Stimulated activated CD4-positive, alpha-beta T cell treated with anti-CD3 and anti-CD28 coated beads, Interleukin-4, amount 100 ng/mL, for 4 hours (primary cell): ENCODE measurements at places on chromosomes 6 and 20.
A peak's percentile ranks its signal among the peaks of the same experiment; 100 is the strongest.

- DNase-seq: no peak
Observed at GRCh38 chr20:31806564-31807355, 12.4 kb upstream of the MYLK2 start.

GRCh38 chr6:14210663-14211561 lies 93.3 kb downstream of the CD83 start:
- DNase-seq: peak; percentile 91

GRCh38 chr6:95587989-95588388 lies 10.7 kb downstream of the MANEA start:
- no peak for DNase-seq

DNA sequence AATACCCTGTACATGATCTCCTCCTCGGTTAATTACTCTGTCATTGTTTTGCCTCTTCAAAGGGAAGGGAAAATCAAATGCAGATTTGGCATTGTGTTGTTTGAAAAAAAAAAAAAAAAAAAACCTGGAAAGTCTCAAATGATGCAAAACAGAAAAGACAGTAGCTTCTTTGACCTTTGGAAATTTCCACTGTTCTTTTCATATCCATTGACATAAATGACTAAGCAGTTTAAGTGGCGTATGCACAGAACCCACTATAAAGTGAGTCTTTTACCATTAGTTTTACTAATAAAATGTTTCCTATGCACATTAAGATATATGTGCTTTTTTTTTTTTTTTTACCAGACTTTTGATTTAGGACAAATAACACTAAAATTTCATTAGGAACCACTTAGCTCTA lies 704.3 kb downstream of the TFAP2A start:
- DNase-seq: no peak

GRCh38 chr6:35048031-35048613 lies 93.0 kb downstream of the TCP11 start:
- DNase-seq: no peak

GRCh38 chr6:15387118-15387517 lies 141.2 kb downstream of the JARID2 start:
- DNase-seq: no peak

- DNase-seq: no peak
Observed at GRCh38 chr20:20843982-20844381, 131.5 kb upstream of the RALGAPA2 start.

DNA sequence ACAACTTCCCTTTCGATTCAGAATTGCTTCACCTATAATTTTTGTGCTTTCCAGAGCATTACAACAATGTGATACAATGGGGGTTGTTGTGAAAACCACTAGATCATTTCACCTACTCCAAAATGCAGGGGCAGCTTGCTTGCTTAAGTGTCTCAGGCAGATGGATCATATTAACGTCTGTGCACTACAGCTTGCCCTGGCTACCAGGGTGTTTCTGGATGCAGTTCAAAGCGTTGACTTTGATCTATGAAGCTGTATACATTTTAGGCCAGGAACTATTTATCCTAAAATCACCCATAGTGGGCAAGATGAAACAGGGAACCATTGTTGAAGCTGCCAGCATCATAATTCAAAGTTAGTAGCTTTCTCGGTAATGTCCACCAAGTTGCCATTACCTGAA lies 339.5 kb upstream of the HSF2 start:
- DNase-seq: no peak

GRCh38 chr6:6722195-6722594 lies 133.7 kb downstream of the LY86 start:
- DNase-seq: no peak

DNA sequence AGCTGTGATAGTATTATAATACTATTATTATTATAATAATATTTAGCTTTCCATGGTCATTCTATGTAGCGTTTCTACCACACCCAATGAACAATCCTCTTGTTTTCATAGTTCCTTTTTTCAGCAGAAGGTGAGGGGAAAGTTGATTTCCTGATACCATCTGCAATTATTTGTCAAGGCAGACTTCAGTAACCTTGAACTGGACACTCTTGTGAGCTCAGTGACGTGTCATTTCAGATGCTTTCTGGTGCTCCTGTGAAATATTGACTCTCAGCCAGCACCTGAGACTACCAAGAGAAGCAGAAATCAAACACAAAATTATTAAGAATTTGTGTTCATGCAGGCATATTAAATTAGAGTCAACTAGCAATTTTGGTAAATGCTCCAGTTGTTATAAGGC lies 46.0 kb upstream of the PROKR2 start:
- no peak for DNase-seq

- DNase-seq: no peak
Observed at GRCh38 chr6:6351511-6352025, 31.1 kb upstream of the F13A1 start.

DNA sequence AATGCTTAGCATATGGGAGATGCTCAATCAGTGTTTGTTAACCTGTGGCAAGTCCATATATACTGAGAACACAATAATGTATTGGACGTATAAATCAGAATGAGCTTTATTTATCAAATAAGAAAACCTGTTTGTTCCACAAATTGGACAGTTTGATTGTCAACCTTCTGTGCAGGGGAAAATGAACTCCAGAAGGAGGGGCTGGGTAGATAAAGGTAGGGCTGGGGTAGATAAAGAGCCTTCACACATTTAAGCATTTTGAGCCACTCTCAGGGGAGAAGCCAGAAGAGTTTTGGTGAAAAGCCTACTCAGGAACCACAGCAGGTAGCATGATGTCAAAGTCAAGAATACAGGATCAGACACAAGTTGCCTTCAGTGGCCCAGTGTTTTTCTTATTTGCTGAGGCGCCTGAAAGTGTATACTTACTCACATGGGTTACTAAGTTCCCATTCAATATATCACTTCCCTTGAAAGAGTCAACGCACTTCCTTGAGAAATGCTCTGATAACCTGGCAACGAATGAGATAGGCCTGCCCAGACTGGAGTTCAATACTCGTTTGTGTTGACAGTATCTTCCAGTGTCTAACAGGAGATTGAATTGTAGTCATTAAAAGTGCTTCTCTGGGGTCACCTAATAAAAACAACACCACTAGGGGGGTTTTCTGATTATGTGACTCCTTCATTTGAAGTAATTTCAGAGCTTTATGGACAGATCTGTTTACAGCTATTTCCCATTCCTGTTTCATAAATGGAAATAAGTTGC lies 263.9 kb upstream of the CITED2 start:
- DNase-seq: no peak

- DNase-seq: no peak
Observed at GRCh38 chr6:86936834-86937218, 502 bp upstream of the HTR1E start.

DNA sequence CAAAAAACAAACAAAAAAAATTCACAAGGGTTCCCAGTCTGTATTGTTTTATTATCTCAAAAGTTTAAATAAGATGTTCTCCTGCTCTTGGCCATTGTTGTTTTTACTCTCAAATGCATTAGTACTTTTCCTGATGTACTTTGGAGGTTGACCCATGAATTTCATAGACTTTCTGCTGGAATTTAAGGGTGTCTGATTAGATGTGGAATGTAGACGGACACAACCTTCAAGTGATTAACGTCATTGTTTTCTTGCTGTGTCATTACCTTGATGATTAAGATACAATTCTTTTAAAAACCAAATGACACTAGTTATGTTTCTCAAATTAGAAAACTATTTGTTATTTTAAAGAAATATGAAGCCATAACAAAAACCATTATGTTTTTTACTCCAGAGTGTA lies 421.4 kb upstream of the RUNX2 start:
- DNase-seq: no peak

GRCh38 chr20:51221791-51222408 lies 199.0 kb upstream of the KCNG1 start:
- DNase-seq: no peak

DNA sequence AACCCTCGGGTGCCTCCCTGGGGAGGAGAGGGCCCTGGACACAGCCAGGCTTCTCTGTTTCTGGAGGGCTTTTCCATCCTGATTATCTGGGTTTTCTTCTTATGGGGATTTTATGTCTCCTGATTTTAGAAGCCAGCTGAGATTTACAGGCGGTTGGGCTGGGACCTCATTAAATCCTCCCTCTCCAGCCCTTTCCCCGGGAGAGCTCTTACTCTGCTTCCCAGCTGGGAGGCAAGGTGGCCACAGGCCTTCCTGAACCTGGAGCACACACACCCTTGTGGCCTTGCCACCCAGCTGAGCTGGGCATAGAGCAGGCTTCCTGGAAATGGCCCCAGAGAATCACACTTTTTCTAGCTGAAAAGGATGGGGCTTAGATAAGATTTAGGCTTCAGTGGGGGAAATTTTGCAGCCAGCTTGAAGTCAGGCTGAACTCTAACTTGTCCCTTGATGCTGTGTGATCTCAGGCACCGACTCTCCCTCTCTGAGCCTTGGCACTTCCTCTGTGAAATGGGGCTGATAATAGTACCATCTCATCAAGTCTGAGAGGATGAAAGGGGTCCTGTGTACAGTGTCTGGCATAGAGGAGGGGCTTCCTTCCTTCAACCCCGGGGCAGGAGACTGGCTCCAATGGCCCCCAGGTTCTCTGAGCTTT lies 16.6 kb downstream of the VSTM2L start:
- no peak for DNase-seq

- DNase-seq: peak; percentile 34
Observed at GRCh38 chr20:25706793-25707192, 10.1 kb upstream of the ZNF337 start.

GRCh38 chr6:35919085-35919826 lies 1.6 kb downstream of the SRPK1 start:
- DNase-seq: no peak

- peak; percentile 67 for DNase-seq
Observed at GRCh38 chr6:98834060-98835031, at the start of gene POU3F2. Gene POU3F2, plus strand, starts transcription at chr6:98834574. Its CDS starts 300 bp downstream, at chr6:98834874.

GRCh38 chr6:157276134-157276532 lies 47.2 kb downstream of the TMEM242 start:
- no peak for DNase-seq

DNA sequence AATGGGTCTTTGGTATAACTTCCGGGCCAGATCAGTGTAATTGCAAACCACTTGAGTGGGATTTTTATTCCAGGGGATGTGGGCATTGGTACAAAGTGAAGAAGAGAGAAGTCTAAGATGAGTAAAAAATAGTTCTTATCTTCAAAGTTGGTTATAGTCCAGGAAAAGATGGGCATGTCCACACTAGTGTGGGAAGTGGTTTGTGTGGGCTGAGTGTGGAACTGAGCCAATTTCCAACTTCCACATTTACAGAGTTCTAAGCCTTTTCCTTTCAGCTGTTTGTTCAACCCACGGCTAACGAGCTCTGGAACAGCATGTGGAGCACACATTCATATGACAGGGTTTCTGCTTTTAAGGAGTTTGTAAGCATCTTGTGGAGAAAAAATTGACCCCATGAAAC lies 72.3 kb upstream of the IFNGR1 start:
- no peak for DNase-seq

DNA sequence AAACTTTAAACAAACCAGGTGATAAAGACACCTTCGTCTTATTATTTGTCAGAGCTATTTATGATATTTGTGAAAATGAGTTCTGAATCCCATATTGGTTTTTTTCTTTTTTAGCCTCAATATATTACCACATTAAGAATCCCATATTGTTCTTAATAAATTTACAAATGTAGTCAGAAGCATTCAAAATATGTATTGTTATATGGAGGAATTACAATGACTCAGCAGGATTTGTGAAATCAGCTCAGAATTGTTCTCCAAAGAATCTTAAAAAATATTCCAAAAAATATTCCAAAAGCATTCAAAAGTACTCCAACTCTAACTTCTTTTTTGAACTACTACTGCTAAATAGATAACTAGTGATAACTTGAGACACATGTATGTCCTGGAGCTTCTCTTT lies 6.5 kb upstream of the ZNF343 start:
- no peak for DNase-seq

- peak; percentile 52 for DNase-seq
Observed at GRCh38 chr6:30883685-30884520, at the start of gene DDR1. Gene DDR1, plus strand, starts transcription at chr6:30884519. Its CDS starts 4,211 bp downstream, at chr6:30888730.
